EL (cell line): ENCODE measurements at places on chromosomes 4 and X.

- DNase-seq = no peak
Observed at GRCh38 chrX:39609941-39610340, 487.8 kb downstream of the BCOR start.

- DNase-seq = no peak
Observed at GRCh38 chr4:57013543-57014120, 34.9 kb downstream of the POLR2B start.

- DNase-seq = no peak
Observed at GRCh38 chr4:16110661-16111290, 27.0 kb upstream of the PROM1 start.

DNA sequence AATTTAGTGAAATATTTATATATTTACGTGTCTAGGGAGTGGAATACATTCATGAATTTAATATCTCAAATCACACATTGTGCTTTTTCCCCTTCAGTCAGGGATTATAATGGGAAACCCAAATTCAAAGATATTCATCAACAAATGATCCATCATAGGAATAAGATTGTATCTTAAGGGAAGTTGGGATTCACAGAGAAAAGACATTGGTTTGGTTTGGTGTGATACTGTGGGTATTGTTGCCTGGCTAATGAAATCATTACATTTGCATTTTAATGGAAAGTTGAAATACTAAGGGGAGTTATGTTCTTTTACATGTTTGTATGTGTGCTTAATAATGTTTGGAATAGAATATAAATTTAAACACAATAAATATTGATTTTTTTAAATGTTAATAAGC, 1.7 kb downstream of the TET2 start:
- DNase-seq = no peak

GRCh38 chr4:55633903-55634302, 2.2 kb downstream of the NMU start:
- DNase-seq = no peak

DNA sequence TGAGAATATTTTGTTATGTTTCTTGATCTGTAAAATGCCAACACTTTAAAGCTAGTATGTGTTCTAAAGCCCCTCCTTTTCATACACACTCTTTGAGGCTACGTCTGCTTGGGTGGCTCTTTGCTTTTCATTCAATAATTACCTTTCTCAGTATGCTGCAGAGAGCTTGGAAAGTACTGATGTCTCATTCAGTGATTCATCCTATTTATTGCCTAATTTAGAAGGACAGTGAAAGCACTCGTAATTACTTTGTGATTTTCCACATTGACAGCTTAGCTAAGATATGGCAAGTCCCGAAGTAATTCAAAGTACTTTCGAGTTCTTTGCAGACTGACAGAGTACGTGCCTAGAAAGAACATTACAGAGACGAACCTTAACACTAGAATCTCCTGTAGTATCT, 57.2 kb downstream of the BMP15 start:
- no peak for DNase-seq

- no peak for DNase-seq
Observed at GRCh38 chrX:48934581-48935300, 15.9 kb upstream of the PIM2 start.

GRCh38 chrX:40867352-40867751, 132.0 kb upstream of the MED14 start:
- peak; percentile 58 for DNase-seq

DNA sequence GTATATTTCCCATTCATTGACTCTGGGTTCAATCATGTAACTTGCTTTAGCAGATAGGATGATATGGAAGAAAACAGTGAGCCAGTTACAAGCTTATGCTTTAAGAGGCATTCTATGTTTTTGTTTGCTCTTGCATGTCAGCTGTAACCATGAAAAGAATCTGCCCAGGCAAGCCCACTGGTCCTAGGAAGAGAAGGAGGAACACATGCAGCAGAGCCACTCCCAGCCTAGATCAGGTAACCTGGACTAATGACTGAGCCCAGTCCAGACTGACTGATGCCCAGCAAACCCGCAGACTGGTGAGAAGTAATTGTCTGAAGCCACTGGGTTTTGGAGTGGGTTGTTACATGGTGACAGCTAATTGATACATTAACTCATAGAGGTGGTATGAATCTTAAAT, 167.9 kb downstream of the COL4A6 start:
- no peak for DNase-seq

- peak; percentile 9 for DNase-seq
Observed at GRCh38 chr4:183989931-183990330, 84.8 kb downstream of the STOX2 start.

- DNase-seq = no peak
Observed at GRCh38 chrX:95218976-95219375, 1465.7 kb upstream of the DIAPH2 start.

DNA sequence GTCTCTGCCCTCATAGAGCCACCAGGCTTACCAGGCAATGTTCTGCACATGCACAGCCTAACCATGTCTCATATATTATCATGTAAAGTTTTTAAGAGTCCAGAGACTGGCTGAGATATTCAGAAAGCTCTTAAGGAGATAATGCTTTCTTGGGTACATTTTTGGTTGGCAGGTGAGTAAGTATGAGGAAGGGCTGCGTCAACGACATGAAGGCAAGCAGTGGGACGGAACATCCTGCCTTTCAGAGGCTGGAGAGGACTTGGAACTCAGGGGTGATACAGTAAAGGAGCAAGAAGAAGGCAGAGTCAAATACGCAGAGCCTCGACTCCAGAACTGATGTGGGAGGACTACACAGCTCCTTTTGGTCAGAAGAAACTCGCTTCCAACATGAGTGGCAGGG, 74.8 kb upstream of the MTNR1A start:
- no peak for DNase-seq

DNA sequence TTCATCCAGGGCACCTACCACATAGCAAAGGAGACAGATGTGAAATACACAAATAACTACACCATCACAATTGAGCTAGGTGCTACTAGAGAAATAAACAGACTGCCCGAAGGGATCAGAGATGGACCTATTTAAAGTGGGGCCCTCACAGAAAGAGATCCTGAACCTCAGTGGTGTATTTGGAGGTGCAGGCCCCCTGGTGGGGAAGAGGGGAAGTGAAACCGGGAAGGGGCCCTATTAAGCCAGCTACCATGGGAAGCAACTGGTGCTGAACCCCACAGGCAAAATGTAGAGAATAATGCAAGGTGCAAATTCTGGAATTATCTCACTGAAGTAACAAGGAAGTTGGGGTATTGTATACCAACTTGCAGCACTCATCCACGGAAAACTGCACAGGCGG, 78.6 kb upstream of the FAM9A start:
- peak; percentile 21 for DNase-seq

- peak; percentile 53 for DNase-seq
Observed at GRCh38 chr4:170047771-170048354, 21.7 kb upstream of the MFAP3L start.

DNA sequence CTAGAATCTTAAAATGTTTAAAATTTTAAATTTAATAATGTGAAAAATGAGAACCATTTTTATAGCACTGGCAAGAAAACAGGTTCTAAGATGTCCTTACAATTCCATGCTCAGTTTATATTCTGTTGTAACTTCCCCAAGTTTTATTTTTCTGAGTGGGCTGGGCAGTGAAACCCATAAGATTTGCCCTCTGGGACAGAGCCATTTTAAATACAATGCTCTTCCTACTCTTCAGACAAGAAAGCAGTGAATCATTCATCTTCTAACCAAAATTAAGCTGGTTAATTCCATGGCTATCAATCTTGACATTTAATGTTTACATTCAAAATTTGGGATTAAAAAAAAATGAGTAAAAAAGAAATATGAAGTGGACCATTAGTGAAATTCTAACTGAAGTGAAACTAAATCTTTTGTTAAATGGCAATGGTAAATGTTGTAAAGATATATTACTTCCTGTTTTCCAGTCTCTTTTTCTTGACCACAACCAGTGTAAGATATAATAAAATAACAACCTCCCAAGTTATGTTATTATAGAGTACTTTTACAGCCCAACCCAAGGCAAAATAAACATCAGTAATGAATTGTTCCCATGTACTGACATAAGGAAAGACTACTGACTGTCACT, 37.2 kb upstream of the PTPN13 start:
- DNase-seq = peak; percentile 17

- DNase-seq = no peak
Observed at GRCh38 chrX:134024686-134025377, 39.4 kb upstream of the GPC3 start.

GRCh38 chr4:47639531-47639930, 154.5 kb downstream of the ATP10D start:
- peak; percentile 42 for DNase-seq

DNA sequence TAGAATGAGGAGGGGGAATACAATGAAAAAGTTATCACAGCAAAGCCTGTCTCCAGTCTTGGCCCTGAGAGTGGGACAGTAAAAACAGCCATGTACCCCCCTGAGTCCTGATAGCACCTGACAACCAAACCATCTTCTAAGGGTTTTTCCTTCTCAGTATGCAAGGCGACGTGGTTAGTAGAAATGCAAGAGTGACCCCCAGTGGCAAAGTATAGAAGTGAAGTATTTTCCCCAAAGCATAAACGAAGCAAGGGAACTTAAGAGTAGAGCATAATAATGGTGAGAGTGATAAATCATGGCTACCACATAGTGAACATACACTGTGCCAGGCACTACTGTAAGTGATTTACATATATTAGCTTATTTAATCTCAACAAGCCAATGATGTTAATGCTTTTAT, 52.8 kb downstream of the FAM47C start:
- peak; percentile 27 for DNase-seq

DNA sequence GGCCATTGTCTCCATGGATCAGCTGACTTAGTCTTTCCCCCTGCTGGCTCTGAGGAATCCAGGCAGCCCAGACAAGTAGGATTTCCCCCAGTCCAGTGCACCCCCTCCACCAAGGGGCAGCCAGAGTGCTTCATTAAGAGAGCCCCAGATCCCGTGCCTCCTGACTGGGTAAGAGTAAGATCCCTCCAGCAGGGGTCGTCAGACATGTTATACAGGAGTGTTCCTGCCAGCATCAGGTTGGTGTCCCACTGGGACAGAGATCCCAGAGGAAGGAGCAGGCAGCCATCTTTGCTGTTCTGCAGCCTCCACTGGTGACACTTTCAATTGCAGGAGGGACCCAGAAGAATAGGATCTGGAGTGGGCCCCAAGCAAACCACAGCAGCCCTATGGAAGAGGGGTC, 29.0 kb upstream of the INPP4B start:
- DNase-seq = no peak

DNA sequence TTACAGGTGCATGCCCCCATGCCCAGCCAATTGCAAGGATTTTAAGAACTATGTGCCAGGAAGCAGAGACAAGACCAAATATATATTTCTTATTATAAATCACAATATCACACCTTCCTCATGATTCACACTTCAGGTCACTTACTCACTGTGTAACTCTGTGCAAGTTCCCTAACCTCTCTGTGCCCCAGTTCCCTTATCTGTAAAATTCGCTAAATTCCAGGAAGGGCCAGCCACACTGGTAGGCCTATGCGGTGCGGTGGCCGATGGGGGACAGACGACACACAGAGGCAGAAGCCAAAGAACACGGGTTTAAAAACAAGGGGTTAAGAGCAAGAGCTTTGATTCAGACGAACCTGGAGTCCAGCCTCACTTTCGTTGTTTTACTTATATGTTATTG, 2.8 kb downstream of the TRIM2 start:
- no peak for DNase-seq

DNA sequence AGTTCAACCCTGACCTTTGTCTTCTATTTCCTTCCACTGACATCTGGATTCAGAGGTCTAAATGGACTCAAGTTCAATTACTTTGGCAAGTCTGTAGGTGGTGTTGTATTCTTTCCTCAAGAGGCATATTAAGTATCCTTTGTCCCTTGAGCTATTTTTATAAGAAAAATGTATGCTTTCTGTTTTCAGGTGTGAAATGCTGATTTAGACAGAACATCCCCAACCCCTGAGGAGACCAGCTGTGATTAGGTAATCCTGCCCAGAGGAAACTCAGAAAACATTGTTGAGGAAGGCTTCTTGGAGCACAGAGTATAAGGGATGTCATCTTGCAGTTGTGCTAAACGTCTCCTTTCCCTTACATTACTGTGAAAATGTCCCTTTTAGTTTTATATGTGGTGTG, 46.6 kb upstream of the EGFL6 start:
- no peak for DNase-seq

- DNase-seq = no peak
Observed at GRCh38 chr4:145528601-145529000, 46.9 kb downstream of the SMAD1 start.
